ENCODE measurements at places on chromosomes 12 and 14.

DNA sequence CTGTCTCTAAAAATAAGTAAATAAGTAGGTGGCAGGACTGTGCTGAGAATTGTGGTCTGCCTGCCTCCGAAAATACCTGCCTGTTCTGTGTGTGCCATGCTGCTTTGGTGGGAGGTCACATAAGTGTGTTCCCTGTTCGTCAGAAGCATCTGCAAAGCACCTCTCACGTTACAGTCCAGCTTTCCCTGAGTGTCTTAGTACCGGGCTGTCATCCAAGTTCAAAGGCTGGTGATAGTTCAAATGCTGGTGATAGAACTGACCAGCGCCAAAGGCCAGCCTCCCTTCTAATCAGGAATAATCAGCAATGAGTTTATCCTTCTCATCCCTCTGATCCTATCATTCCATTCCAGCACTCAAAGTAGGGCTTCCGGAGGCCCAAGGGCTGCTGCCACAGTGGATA is 5.6 kb downstream of the CABP1 start:
- DNase-seq, result no peak

DNA sequence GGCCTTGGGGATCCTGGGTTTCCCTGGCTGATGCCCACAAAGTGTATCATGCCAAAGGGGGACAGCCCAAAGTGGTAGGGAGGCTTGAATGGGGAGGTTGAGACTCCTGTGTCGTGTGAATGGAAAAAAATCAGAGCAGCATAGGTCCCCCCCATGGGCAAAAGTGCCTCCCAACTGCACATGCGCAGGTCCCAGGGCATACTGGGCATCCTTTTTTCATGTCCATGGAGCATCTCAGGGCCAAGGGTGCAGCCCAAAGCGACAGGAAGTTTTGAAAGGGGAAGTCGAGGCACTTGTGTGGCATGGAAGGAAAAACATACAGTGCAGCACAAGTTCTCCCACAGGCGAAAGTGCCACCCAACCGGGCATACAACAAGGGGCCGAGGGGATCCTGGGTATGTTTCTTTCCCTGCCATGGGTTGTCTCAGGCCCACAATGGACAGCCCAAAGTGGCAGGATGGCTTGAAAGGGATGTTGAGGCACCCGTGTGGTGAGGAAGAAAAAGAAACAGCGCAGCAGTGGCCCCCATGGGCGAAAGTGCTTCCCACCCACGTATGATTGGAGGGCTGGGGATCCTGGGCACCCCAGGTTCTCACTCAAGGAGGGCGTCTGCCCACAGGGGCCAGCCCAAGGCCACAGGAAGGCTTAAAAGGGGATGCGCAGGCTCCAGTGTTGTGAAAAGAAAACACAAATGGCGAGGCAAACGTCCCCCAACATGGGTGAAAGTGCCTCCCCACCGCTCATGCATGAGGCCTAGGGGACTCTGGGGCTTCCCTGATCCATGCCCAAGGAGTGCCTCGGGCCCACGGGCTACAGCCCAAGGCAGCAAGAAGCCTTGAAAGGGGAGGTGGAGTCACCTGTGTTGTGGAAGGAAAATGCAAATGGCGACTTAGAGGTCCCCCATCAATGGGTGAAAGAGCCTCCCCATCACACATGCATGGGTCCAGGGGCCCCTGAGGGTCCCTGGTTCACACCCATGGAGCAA is 573.7 kb downstream of the ALG10 start:
- DNase-seq, result no peak

DNA sequence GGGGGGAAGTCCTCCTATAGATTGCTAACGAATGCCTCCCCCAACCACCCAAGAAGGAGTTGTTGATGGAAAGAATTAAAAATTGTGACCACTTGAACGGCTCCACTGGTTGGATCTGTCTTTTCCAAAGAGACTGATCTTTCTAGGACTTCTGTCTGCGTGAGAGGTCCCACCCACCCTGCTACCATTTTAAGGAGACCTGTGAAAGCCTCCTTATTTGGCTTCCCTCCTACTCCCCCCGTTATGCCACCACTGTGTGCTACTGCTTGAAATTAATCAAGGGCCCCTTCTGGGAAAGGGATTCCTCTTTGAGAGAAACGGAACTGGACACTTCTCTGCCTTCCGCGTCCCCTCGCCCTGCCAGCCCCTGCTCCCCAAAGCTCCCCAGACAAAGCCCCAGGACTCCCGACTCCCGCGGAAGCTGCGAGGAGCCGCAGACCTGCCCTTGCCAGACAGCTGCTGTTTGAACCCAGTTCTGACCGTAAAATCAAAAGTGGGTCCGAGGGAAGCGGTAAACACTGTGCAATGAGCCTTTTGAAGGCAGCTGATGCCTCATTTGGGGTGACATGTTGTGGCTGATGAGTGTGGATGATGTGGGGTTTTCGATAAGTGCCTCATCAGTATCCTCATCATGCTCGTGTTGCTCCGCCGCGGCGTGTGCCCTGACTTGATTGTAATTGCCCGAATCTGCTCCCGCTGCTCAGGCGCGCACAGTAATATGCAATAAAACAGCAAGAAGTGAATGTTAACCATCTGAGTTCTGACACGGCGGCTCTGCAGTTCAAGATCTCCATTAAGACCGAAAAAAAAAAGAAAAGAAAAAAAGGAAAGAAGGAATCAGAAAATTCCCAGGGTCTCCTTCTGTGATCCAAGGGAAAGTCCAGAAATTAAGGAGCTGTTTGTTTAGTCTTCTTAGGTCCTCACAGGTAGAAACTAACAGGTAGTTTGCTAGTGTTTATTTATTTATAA is 48.2 kb downstream of the MBIP start:
- peak; percentile 71 for DNase-seq

- no peak for DNase-seq
Measured at GRCh38 chr12:132456944-132457495, 32.9 kb upstream of the FBRSL1 start.

- no peak for DNase-seq
Measured at GRCh38 chr12:121107681-121108080, 25.0 kb upstream of the P2RX7 start.

DNA sequence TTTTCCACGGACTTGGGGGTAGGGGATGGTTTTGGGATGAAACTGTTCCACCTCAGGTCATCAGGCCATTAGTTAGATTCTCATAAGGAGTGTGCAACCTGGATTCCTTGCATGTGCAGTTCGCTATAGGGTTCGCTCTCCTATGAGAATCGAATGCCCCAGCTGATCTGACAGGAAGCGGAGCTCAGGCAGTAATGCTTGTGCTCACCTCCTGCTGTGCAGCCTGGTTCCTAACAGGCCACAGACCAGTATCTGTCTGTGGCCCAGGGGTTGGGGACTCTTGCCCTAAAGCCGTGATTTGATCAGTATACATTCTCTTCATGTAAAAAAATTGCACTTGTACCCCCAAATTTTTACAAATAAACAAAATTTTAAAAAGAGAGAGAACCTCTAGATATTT is 219.4 kb upstream of the CPNE8 start:
- DNase-seq, result no peak

- no peak for DNase-seq
Measured at GRCh38 chr12:71141378-71141926, 16.3 kb downstream of the TSPAN8 start.

DNA sequence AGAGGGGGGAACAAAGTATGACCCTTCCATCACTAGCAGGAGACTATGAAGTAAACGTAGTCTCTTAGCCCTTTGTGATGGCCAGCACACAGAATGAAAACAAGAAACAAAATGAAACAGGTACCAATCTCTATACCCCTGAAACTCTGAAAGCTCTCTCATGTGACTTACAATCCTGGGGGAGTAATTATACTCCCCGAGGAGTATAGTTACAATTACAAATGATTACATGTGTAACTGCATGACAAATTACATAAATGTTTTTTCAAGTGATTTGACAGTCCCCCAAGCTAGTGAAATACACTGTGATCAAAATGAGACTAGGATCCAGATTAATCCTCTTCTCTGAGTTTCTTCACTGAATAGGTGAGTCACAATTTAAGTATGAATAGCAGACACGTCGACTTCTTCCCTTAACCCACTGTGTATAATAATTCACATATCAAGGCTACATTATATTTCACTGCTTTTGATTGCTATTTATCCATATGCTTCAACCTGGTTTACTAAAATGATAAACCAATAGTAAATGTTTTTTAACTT is 74.0 kb downstream of the SPTSSA start:
- DNase-seq, result no peak

- DNase-seq, result no peak
Measured at GRCh38 chr12:802242-803120, 50.1 kb downstream of the WNK1 start.

- peak; percentile 72 for DNase-seq
Measured at GRCh38 chr14:53493320-53493719, 340.2 kb upstream of the DDHD1 start.

DNA sequence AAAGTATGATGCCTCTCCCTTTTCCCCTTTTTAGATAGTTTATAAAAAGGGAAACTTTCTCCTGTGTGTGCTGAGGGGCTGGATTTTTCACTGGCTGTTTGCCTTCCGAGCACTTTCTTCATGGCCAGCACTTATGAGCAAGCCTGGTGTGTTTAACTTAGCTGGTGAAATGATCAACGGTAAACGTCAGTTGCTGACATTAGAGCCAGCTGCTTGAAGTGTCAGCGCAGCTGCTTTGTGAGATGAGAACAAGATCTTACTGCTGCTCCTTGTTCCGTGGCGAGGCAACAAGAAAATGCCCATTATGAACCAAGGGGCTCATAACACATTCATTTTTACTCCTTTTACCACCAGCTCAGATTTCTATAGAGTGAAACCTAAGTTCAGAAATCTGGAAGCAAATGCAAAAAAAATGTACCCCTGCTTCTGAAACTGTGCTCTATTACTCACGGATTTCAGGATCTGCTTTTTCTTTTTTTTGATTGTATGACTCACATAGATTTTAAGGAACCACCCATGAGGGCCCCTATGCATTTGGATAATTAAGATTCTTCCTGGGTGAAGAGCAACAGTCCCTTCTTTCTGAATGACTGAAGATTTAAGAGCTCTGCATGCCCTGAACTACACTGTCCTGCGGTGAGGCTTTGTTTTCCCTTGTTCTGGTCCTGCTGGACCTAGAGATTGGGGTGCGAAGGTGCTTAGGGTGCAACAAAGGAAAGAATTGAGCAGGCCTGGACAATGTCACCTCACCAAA is 74.3 kb upstream of the CPM start:
- peak; percentile 58 for DNase-seq

DNA sequence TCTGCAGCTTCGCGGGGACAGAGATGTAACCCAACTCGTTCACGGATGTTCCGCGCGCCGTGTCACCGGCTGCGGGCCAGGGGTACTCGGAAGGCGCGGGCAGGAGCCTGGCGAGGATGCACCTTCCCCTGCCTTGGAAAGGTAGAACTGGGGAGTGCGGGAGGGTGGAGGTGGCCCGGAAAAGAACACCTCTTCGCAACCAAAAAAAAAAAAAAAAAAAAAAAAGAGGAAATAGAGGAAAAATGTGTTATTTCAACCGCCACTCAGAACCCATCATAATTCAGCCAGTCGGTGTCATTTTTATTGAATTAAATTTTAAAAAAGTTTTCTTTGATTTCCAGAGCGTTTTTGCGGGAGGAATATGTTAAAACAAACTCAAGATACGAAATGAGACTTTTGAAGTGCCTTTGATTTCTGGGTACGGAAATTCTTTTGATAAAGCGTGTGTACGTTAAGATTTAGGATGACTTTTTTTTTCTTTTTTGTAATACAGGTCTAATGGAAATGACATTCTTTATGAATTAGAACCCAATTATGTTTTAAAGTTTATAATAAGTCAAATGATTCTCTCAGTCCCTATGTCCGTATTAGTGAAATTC is 8.9 kb downstream of the CDKN1B start:
- no peak for DNase-seq
